NCI-H524 treated with DMSO at 0.1 percent for 48 hours (cell line): ENCODE measurements at places on chromosomes 2 and 18.

DNA sequence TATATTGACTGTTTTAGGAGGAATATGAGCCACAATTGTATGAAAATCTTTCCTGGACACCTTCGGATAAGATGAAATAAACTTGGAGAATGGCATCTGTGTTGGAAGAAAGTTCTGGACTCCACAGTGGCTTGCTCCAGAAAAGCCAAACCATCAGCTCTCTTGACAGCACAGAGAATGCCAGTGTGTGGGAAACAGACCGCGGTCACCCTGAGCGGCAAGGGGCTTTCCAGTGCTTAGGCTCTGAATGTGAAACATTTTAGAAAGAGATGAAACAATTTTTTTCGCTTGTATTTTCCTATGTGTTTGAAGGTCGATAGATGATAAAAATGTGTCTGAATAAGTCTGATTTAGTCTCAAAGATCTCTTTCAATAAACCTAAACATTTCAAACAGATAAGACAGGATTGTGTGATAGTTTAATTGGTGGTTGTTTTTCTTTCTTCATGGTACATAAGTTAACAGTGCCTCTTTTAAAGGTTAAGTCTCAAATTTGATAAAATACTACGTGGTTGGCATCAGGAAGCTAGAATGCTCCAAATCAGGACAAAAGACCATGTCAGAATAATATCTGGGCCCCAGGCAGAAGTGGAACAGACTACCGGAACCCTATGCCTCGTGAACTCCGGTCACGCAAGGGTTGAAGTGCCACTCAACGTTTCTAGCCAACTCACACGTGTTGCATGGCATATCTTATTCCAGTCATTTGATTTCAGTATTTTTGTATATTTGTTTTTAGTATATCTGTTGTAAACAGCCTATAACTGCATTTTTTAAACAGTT lies 28.9 kb downstream of the PTGR3 start:
- DNase-seq = no peak

DNA sequence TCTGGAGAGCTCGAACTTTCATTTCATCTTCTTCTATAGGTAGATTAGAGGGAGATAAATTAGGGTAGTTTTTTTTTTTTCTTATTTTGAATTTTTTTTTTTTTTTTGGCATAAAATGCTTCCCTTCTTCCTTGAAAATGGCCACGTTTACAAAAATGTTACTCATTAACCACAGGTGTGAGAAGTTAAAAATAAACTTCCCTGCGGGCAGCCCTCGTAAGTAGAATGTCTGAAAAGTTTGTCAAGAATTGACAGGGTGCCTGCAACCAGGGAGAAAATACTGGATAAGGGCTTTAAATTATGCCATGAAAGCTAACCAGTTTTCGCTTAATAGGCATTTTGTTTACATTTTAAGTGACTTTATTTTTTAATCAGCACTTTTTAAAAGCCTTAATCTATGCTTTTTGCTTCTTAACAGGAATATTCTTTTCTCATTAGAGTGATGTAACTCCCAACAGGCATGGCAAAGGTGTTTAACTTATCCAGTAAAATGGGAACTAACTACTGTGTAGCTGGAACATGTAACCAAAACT lies 4.2 kb upstream of the FN1 start:
- no peak for DNase-seq

GRCh38 chr2:233593201-233593600 lies 24.2 kb upstream of the UGT1A8 start:
- no peak for DNase-seq

DNA sequence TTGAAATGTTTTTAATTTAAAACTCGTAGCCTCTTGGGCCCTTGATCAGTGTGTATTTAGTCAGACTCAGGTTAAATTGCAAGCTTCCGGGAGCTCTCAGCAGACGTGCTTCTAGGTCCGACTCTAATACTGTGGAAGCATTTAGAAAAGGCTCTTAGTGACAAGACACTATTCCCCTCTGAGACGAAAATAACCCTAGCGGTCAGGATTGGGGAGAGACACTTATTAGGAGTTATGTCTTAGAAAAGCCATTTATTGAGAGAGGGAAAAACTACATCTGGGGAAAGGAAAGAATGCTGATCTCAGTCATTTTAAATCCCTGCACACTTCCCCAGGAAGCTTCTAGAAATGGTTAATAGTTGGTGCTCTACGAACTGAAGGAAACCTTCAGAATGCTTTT lies 110.5 kb upstream of the NCK2 start:
- no peak for DNase-seq

DNA sequence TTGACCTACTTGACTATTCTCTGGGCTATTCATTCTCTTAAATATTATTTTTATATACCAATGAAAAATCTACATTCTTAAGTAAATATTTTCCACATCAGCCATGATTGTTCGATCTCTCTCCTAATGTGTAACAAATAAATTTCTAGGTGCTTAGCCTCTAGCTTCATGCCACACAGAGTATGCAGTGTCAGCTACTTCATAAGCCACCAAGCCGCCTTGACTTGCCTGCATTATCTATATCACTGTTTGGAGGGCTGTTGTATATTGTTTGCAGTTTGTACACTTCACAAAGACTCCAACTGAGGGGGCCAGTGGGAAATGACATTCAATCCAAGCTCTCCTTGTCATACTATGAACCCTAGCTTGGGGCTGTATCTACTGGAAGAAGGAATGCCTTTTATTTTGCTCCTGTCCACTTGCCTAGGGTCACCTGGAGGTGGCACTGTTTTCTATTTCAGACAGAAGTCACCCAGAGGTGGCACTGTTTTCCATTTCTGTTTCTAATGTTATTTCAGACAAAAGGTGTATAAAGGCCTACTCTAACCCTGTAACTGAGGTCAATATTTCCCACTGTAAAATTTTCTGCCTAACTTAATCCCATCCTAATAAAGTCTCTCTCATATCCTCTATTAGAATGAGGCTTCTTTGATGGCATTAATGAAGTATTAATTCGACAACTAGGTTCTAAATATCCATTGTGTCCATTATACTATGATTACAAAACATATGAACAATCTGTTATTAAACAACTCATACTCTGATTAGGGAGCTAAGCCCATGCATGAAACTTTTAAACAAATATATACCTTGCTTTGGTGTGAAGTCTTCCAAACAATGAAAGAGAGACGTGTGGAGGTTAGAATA lies 36.4 kb downstream of the COL5A2 start:
- DNase-seq = no peak

- DNase-seq = no peak
Measured at GRCh38 chr2:85476624-85477023, 58.1 kb downstream of the SH2D6 start.

DNA sequence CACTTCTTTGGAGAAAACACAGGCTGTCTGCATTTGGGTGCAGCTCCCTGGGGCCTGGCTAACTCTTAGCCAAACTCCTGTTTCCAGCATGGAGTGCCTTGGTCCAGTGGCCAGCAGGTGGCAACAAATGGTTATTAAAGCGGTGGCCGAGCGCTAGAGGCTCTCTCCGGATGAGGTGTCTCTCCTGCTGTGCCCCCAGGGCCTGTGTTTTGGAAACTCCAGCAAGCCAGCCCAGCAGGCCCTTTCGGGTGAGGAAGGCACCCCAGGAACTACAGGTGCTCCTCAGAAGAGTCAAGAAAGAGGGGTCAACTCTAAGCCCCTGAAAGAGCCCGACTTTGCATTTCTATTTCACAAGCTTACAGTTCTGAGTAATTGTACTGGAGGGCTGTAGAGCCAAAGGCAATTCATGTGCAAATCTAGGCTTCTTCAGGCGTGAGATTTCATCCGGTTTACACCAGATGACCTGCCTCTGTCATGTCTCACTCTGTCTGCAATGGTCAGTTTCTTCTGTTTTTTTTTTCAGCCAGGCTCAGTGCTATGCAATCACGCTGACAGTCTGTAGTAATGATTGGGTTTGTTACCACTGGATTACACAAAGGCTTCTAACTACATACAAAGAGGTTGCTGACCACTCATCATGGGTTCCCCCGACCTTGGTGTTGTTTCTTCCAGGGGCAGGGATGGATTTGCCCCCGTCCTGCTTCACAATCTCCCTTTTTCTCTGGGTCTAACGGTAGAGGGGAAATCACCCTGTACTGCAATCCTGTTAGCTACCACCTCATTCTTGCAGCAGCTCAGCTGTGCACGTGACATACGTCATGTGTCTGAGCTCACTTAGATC lies 7.6 kb upstream of the CHRNA1 start:
- DNase-seq = no peak

DNA sequence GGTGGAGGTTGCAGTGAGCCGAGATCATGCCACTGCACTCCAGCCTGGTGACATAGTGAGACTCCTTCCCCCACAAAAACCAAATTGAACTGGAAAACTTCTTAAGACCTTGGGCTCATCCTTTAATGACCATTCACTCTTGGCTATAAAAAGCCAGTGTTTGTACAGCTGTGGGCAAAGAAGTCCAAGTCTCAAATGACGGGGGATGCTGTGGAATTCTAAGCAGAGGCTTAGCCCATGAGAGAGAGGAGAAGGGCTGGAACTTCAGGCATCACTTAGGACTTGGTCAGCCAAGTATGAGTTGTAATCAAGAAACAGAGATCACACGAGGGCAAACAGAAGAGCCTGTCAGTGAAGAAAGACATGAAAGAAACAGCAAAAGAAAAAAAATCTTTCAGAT lies 79.3 kb upstream of the POU3F3 start:
- DNase-seq = no peak

GRCh38 chr18:75477900-75478299 lies 50.4 kb upstream of the SMIM21 start:
- DNase-seq = no peak

GRCh38 chr18:59459369-59460071 lies 100.5 kb upstream of the LMAN1 start:
- DNase-seq = no peak

DNA sequence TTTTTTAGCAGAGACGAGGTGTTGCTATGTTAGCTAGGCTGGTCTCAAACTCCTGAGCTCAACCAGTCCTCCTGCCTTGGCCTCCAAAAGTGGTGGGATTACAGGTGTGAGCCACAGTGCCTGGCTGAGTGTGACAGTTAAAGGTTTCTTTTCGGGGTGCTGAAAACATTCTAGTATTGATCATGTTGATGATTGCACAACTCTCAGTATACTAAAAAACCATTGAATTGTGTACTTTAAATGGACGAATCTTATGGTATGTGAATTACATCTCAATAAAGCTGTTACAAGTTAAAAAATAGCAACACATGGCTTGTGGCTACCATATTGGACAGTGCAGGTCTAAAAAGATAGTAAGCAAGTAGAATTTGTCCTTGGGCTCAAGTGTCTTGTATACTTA lies 22.3 kb downstream of the PAPOLG start:
- no peak for DNase-seq

GRCh38 chr2:71631411-71631931 lies 178.1 kb downstream of the DYSF start:
- DNase-seq = no peak

DNA sequence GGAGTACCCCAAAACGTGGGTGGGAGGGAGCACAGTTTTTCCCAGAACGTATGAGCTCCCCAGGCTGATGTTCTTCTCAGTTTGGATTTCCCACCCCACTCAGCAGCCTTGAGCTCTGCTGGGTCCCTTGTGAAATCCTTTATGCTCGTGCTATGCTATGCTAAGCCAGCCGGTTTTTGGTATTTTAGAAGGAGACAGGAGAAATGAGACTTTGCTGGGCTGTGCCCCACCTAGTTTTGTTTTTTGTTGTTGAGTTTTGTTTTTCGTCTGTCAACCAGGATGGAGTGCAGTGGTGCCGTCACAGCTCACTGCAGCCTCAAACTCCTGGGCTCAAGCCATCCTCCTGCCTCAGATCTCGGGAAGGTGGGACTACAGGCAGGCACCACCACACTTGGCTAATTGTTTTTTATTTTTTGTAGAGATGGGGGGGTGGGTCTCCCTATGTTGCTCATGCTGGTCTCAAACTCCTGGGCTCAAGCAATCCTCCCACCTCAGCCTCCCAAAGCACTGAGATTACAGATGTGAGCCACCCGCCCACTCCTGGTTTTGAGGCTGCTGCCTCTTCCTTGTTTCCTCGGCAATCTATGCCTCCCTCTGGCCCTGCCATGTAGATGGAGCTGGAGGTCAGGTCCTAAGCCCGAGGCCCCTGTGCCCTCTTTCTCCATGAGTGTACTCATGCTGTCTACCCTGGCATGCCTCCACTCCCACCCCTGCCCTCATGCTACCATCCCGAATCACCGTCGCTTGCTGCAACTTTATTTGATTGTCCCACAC lies 17.5 kb upstream of the MGAT4A start:
- no peak for DNase-seq

- no peak for DNase-seq
Measured at GRCh38 chr2:51483720-51484119, 451.8 kb upstream of the NRXN1 start.

DNA sequence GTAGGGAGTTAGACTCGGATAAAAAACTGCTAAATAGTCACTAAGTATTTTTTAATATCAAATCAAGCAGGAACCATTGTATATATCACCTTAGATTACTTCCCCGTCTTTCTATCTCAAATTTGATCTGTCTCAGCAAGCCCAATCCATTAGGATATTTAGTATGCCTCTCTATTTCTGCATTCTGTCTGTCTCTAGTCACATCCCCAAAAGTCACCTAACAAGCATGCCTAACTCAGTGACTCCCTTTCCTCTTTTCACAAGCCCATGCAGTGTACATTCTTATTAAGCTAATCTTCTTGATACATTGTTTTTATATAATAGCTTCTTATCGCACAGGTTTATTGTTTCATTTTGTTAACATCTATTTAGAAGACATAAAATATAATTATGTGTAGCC lies 57.8 kb downstream of the PDE1A start:
- DNase-seq = no peak

DNA sequence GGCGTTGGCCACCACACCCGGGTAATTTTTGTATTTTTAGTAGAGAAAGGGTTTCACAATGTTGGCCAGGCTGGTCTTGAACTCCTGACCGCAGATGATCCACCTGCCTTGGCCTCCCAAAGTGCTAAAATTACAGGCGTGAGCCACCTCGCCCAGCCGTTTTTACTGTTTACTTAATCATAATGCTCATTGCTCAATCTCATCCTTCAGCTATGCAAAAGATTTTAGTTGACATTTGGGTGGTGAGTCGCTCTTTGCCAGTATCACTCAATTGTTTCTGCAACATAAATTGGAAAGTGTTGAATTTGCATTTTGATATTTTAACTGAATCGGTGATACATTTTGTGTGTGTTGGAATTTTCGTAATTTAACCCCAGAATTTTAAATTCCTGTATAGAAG lies 7.8 kb upstream of the ZNF532 start:
- no peak for DNase-seq

DNA sequence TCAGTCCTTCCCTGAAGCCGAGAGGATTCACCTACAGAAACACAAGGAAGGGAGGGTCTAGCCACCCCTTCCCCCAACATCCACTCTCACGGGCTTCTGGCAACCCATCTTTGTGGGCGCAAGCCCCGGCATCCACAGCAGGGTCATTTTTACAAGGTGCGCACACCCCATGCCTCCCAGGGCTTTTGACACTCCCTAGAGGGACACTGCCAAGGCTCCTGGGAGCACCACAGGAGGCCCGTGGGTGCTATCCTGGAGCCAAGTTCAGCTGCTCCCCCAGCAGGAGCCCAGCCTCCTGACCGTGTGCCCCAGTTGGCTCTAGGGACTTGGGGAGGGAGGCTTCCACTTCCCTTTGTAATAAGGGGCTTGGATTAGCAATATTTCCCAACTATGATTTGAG lies 251.6 kb downstream of the TNS1 start:
- DNase-seq = no peak
